ENCODE measurements at places on chromosomes 7 and 10. TPM values are rescaled to one million over a fixed set of nuclear protein-coding genes. Genes with fewer than 3 reads are reported as not detected.

The UCN3 gene
- 0.53 TPM for total RNA-seq

The CHPF2 gene
- 34.7 TPM for total RNA-seq

The OPN4 gene
- total RNA-seq: not detected

The CSTF2T gene
- 16.4 TPM for total RNA-seq

The ZNF736 gene
- 15.1 TPM for total RNA-seq

The CDK1 gene
- total RNA-seq: 4.3 TPM

The ERLIN1 gene
- total RNA-seq: 31.9 TPM

The PDCD11 gene
- total RNA-seq: 21.6 TPM

The BICC1 gene
- 11.0 TPM for total RNA-seq

The ENTPD1 gene
- total RNA-seq: 34.5 TPM

The PHKG1 gene
- total RNA-seq: 1.1 TPM

The DPP6 gene
- total RNA-seq: 0.71 TPM

The PDSS1 gene
- total RNA-seq: 6.4 TPM

The SLC16A9 gene
- 0.83 TPM for total RNA-seq

The NEUROD6 gene
- total RNA-seq: not detected

The CYP2C8 gene
- 0.92 TPM for total RNA-seq

The H2BK1 gene
- total RNA-seq: not detected

The DGKI gene
- total RNA-seq: 0.09 TPM

The IKZF5 gene
- total RNA-seq: 20.1 TPM

The ARHGEF5 gene
- total RNA-seq: 39.5 TPM

The WEE2 gene
- total RNA-seq: not detected

The GNAT3 gene
- not detected for total RNA-seq

The MEST gene
- 34.7 TPM for total RNA-seq

The ADAMTS14 gene
- total RNA-seq: 0.53 TPM

The NUDT5 gene
- total RNA-seq: 43.3 TPM

The SLC4A2 gene
- total RNA-seq: 182 TPM

The RSU1 gene
- total RNA-seq: 81.6 TPM

The DBNL gene
- total RNA-seq: 109 TPM

The FZD8 gene
- 13.3 TPM for total RNA-seq

The BCAP29 gene
- total RNA-seq: 81.3 TPM

The C10orf62 gene
- not detected for total RNA-seq

The ZCCHC24 gene
- total RNA-seq: 34.7 TPM

The CABCOCO1 gene
- 3.5 TPM for total RNA-seq

The IQUB gene
- total RNA-seq: 3.2 TPM

The NHLRC2 gene
- 43.6 TPM for total RNA-seq

The SMKR1 gene
- 1.1 TPM for total RNA-seq

The TBXAS1 gene
- 92.6 TPM for total RNA-seq

The ZPBP gene
- not detected for total RNA-seq

The IFIT3 gene
- total RNA-seq: 117 TPM

The MGMT gene
- total RNA-seq: 19.9 TPM

The H2AZ2 gene
- total RNA-seq: 139 TPM

The NKX1-2 gene
- total RNA-seq: not detected

The PTCD1 gene
- 6.8 TPM for total RNA-seq

The SPRN gene
- total RNA-seq: not detected

The SLC25A13 gene
- 24.8 TPM for total RNA-seq

The CPN1 gene
- total RNA-seq: not detected

The PLPP4 gene
- total RNA-seq: not detected

The LRRC17 gene
- total RNA-seq: 1.5 TPM

The CYP3A4 gene
- not detected for total RNA-seq

The CPED1 gene
- 38.6 TPM for total RNA-seq

The ITGB8 gene
- total RNA-seq: 8.0 TPM

The FZD1 gene
- total RNA-seq: 20.1 TPM
